ENCODE measurements at places on chromosomes 3 and 15. TPM values are rescaled to one million over a fixed set of nuclear protein-coding genes. Genes with fewer than 3 reads are reported as not detected.

Gene ALPK3
- 0.01 TPM for polyA plus RNA-seq

Gene CASR
- polyA plus RNA-seq = 0.05 TPM

Gene TRH
- polyA plus RNA-seq = not detected

Gene ARHGAP11A
- polyA plus RNA-seq = 42.4 TPM

Gene ST8SIA2
- not detected for polyA plus RNA-seq

Gene CEP97
- polyA plus RNA-seq = 5.5 TPM

Gene GOLGA6D
- polyA plus RNA-seq = not detected

DNA sequence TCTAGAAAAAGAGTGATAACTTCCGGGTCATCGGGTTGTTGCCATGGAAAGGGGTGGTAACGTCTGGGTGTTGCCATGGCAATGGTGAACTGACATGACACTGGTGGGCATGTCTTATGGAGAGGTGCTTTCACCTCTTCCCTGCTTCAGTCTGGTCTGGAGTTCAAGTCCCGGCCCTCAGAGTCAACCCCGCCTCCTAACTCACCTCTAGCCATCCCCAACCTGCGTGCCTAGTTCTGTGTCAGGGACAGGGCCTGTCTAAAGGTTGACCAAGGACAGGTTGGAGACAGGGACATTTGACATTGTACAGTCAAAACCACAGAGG lies 96.0 kb downstream of the LSM3 start:
- no peaks in the 10 kb centered on the region for H3K4me1 ChIP-seq
- H3K27ac ChIP-seq = no peak overlapping the region
- no peaks in the 10 kb centered on the region for H3K36me3 ChIP-seq
- no peak overlapping the region for H3K4me3 ChIP-seq
- no peak for DNase-seq

- H3K4me3 ChIP-seq = no peak overlapping the region
- H3K27me3 ChIP-seq = no peaks in the 10 kb centered on the region
- no peak overlapping the region for H3K27ac ChIP-seq
- no peaks in the 10 kb centered on the region for H3K36me3 ChIP-seq
- no peaks in the 10 kb centered on the region for H3K4me1 ChIP-seq
Measured at GRCh38 chr15:54014067-54014655, 35.9 kb downstream of the UNC13C start.

GRCh38 chr3:150521463-150521862 lies 24.8 kb downstream of the SERP1 start:
- H3K27ac ChIP-seq = no peak overlapping the region
- no peaks in the 10 kb centered on the region for H3K36me3 ChIP-seq
- H3K27me3 ChIP-seq = no peaks in the 10 kb centered on the region
- H3K4me1 ChIP-seq = no peaks in the 10 kb centered on the region

DNA sequence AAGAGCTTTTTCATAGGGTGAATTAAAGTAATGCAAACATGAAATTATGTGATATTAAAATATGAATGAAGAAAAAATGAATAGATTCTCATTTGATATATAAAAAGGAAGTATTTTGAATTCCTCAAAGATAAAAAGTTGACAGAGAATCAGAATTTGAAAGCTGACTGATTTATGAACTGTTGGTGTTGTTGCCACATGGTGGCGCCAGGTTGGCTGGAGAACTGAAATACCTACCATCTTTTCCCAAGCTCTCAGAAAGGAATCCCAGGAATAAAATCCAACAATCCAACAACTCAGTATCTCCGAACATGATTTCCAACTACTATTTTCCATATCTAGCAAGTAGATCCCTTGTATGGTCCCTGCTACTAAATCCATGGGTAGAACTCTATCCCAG lies 3.1 kb downstream of the MYRIP start:
- no peaks in the 10 kb centered on the region for H3K36me3 ChIP-seq
- peaks cover 16% of the 10 kb centered on the region for H3K27me3 ChIP-seq
- no peak overlapping the region for H3K27ac ChIP-seq
- H3K4me3 ChIP-seq = no peak overlapping the region
- H3K4me1 ChIP-seq = no peaks in the 10 kb centered on the region

DNA sequence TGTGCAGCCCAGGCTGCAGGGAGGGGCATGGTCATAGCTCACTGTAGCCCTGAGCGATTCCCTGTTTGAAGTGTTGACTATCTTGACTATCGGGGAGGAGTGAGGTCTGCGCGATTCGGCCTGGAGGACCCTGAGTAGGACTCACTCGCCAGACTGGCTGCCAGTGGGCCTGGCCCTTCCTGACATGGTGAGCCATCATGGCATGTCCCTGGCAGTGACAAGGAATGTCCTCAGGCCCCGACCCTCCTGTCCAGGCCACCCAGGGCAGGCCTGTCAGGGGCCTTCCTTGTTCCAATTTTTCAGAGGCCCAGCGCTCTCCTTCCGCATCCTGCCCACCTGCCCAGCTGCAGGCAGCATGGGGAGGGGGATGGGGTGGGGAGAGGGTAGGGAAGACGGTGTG lies 5.2 kb upstream of the OCA2 start:
- no peak overlapping the region for H3K4me3 ChIP-seq
- 0 out of 2 replicates have a peak, but pooled peaks cover 3% of the 10 kb centered on the region for H3K27me3 ChIP-seq
- H3K4me1 ChIP-seq = no peaks in the 10 kb centered on the region
- H3K27ac ChIP-seq = no peak overlapping the region
- DNase-seq = no peak
- H3K36me3 ChIP-seq = no peaks in the 10 kb centered on the region

- DNase-seq = no peak
- no peak overlapping the region for H3K27ac ChIP-seq
- no peak overlapping the region for H3K4me3 ChIP-seq
- no peaks in the 10 kb centered on the region for H3K27me3 ChIP-seq
- H3K36me3 ChIP-seq = no peaks in the 10 kb centered on the region
Measured at GRCh38 chr3:116388867-116389385, 56.4 kb downstream of the LSAMP start.

DNA sequence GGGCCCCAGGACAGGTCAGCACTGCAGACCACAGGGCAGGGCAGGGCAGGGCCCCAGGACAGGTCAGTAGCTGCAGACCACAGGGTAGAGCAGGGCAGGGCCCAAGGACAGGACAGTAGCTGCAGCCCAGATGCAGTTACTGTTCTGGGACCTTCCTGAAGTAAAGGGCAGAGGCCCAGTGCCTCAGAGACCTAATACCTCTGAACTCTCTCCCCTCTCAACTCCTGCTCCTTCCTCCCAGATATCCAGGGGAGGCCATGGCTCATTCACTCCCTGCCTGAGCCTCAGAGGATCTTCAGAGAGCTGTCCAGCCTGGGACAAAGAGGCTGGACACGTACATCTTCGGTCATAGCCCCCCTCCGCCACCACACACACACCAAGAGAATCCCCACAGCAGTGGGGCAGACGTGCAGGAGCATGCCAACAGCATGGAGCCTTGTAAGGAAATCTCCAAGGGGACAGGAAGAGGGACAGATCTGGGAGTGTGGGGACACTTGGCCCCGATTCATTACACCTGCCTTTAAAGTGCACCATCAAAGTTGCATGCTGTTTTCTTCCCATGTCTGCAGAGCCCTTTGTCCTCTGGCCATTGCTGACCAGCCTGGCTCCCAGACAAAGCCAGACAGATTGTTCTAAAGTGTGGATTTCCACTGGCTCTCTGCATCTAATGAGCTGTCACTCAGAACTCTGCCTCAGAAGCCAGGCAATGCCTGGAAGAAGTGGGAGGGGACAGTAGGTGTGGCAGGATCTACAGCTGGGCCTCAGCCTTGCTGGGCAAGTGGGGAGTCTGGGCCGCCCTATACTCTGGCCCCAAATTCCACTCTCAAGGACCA lies 24.2 kb upstream of the BUB1B start:
- H3K27me3 ChIP-seq = no peaks in the 10 kb centered on the region
- DNase-seq = no peak
- H3K4me1 ChIP-seq = no peaks in the 10 kb centered on the region
- no peak overlapping the region for H3K27ac ChIP-seq
- H3K36me3 ChIP-seq = no peaks in the 10 kb centered on the region

DNA sequence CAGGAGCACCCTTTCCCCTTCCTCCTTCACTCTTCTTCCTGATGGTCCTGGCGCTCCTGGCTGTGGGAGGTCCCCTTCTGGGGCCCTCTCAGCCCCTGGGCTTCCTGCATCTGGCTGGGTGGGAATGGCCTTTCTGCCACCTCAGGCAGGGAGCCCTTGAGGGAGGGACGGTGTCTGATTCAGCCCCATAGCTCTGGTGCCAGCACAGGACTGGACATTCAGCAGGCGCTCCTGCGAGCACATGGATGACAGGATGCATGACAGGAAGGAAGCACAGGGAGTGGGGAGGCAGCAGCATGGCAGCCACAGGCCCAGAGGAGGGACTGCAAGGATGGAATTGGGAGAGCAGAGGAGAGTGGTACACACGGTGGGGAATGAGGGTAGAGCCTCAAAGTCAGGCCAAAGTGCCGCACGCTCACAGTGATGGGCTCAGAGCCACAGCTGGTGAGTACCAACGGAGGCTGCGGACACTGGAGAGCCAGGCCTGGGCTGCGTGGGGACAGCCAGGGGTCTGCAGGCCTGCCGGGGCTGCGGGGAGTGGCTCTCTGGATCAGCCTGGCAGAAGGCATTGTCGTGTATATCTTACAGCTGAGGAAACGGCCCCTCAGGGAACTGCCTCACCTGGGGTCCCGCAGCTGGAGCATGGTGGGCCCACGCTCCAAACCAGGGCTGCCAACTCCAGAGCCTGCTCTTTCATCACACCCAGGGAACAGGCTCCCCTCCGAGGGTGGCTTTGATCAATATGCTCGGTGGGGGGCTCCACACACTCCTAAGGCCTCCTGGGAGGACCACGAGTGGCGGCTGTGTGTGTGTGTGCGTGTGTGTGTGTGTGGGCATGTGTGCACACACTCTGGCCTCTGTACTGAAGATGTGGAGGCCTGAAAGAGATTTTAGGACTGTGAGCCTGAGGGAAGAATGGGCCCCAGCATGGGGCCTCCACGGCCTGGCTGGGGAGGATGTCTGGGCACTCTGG lies 51.4 kb upstream of the CTSH start:
- H3K4me3 ChIP-seq = no peak overlapping the region
- no peaks in the 10 kb centered on the region for H3K27me3 ChIP-seq
- no peak overlapping the region for H3K27ac ChIP-seq
- no peak for DNase-seq
- H3K4me1 ChIP-seq = peaks cover 14% of the 10 kb centered on the region

DNA sequence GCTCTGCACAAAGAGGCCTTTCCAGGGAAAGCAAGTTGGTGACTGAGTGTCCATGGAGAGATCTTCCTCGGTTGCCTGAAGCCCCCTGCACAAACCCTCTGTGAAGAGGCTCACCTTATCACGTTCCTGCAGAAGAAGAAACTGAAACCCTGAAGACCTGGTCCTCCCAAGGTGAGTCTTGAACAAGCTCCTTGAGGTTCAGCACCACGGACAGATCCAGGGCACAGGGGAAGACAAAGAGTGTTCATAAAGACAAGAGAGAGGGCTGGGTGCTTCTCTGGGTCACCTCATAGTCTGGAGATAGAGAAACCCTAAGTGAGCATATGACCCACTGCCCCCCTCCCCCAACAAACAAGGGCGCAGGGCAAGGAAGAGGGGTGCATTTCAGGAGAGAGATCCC lies 21.7 kb upstream of the TBC1D21 start:
- no peak for DNase-seq
- no peaks in the 10 kb centered on the region for H3K4me1 ChIP-seq
- 0 out of 2 replicates have a peak, but pooled peaks cover 2% of the 10 kb centered on the region for H3K27me3 ChIP-seq
- no peaks in the 10 kb centered on the region for H3K36me3 ChIP-seq

DNA sequence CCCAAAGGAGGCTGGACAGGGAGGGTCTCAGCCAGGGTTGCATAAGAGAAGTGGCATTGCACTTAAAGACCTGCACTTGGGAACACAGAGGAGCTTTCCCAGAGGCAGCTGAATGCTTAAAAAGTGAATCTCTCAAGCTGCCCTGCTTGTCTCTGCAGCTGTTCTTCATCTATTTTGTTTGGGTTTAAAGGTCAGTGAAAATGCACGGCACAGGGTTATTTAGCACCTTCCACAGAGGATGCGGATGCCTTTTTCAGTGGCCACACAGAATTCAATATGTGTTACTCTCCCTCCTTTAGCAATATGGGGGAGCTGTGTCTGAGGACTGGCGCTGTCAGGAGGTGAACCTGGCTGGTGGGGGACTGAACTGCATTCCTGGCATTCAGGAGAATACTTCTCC lies 22.7 kb upstream of the CTNNB1 start:
- H3K4me1 ChIP-seq = no peaks in the 10 kb centered on the region
- H3K4me3 ChIP-seq = no peak overlapping the region
- H3K27me3 ChIP-seq = peaks cover 3% of the 10 kb centered on the region
- no peak overlapping the region for H3K27ac ChIP-seq

DNA sequence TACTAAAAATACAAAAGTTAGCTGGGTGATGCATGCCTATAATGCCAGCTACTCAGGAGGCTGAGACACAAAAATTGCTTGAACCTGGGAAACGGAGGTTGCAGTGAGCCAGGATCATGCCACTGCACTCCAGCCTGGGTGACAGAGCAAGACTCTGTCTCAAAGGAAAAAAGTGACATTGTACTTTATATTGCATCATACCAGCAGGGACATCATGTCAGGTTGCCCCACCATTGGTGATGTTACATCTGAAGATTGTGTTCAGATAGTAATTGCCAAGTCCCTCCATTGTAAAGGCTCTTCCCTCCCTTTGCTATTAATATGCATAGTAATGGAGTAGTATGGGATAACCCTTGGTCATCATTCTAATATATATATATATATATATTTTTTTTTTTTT lies 44.8 kb downstream of the FOXL2 start:
- no peaks in the 10 kb centered on the region for H3K36me3 ChIP-seq
- no peak overlapping the region for H3K27ac ChIP-seq
- no peaks in the 10 kb centered on the region for H3K27me3 ChIP-seq
- H3K4me3 ChIP-seq = no peak overlapping the region

DNA sequence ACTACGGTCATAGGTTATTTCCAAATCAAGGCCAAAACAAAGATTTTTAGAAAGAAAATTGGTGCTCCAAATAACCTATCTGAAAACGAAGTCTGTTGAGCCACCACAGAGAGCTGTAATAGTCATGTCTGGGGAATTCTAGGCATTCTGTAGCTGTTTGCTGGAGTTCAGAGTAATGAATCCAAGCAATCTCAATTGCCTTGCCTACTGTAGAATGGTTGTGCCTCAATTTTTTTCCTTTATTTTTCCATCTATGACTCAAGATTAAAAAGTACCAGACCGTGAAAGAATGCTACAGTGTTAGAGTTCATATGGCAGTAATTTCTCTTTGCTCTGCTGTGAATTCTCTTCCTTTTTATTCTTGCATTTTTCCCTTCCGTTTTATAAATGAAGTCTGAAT lies 1007.2 kb upstream of the ALCAM start:
- no peak overlapping the region for H3K27ac ChIP-seq
- H3K4me1 ChIP-seq = no peaks in the 10 kb centered on the region
- no peak overlapping the region for H3K4me3 ChIP-seq
- no peak for DNase-seq
- no peaks in the 10 kb centered on the region for H3K27me3 ChIP-seq
- no peaks in the 10 kb centered on the region for H3K36me3 ChIP-seq

DNA sequence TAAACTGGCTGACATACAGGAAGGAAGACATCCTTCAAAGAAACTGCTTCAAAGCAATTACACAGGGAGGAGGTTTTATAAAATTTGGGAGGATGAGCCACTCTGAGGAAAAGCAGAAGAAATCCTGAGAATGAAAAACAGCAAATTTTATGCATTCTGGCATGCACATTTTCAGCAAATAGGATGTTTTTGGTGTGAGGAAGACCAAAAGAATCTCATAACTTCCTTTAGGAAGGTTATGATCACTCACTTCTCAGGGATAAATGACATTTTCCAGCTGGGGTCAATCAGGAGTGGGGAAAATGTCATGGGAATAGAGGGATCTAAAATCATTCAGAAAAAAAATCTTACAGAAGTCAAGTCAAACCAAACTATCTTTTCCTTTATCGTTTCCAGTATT lies 371.7 kb upstream of the CNTN6 start:
- H3K4me3 ChIP-seq = no peak overlapping the region
- no peaks in the 10 kb centered on the region for H3K36me3 ChIP-seq
- H3K27me3 ChIP-seq = no peaks in the 10 kb centered on the region
- no peaks in the 10 kb centered on the region for H3K4me1 ChIP-seq
- no peak overlapping the region for H3K27ac ChIP-seq
- DNase-seq = no peak
